Cardiac muscle cell (in vitro differentiated cells and primary cell): ENCODE measurements at places on chromosomes 12 and 14. TPM values are rescaled to one million over a fixed set of nuclear protein-coding genes. Genes with fewer than 3 reads are reported as not detected.

The SLC16A7 gene
- 3.7 and 5.3 TPM in 2 replicates for total RNA-seq

The MYBPC1 gene
- total RNA-seq: not detected in 2 replicates

The TAS2R46 gene
- total RNA-seq: 0.42 and 0.63 TPM in 2 replicates

The SPIC gene
- not detected in 2 replicates for total RNA-seq

The ESPL1 gene
- total RNA-seq: 7.8 and 23.9 TPM in 2 replicates

The RNASE3 gene
- not detected in 2 replicates for total RNA-seq

The DTD2 gene
- 40.1 and 45.2 TPM in 2 replicates for total RNA-seq
